Esophagus muscularis mucosa (tissue), 4 donors: ENCODE measurements at places on chromosomes 2 and 18. TPM values are rescaled to one million over a fixed set of nuclear protein-coding genes. Genes with fewer than 3 reads are reported as not detected.
A peak's percentile ranks its signal among the peaks of the same experiment; 100 is the strongest.

Gene SNTG2
- 3.3 TPM for total RNA-seq

Gene PNKD
- total RNA-seq = 40.3 TPM

Gene UGT1A6
- not detected for total RNA-seq

Gene C2orf80
- total RNA-seq = not detected

Gene AFF3
- 48.5 TPM for total RNA-seq

Gene ATP6V1B1
- total RNA-seq = 1.6 TPM

Gene DYSF
- total RNA-seq = 17.4 TPM

DNA sequence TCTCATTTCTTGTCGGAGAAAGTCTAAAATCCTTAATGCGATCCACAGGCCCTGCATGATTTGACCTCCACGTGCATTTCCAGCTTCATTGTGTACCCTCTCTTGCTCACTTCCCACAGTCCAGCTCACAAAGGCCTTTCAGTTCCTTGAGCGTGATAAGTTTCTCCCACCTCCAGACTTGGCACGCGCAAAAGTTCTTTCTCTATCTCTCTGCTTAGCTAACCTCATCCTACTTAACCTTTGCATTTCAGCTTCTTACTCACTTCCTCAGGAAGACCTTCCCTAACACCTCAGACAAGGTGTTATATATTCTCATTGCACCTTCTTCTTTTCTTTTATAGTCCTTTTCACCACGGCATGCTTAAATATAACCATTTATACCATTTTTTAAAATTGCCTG is 124.8 kb upstream of the XPO1 start:
- no peak for DNase-seq

GRCh38 chr2:74128206-74128605 is 19.5 kb downstream of the BOLA3 start:
- no peak for DNase-seq

GRCh38 chr2:215722986-215723630 is 287.2 kb upstream of the FN1 start:
- DNase-seq = no peak

DNA sequence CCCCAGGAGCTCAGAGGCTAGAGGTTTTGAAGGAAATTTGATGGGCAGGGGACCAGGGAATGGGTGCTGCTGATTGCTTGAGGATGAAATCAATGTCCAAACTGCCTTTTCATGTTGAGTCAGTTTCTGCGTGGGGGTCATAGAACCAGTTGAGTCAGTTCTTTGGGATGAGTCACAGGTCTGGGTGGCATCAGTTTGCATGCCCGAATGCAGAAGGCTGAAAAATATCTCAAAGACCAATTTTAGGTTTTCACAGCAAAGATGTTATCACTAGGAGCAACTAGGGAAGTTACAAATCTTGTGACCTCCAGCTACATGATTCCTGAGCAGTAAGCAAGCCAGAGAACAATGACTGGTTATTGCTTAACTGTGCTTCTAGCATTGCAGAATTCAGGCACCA is 1135.1 kb upstream of the CRIM1 start:
- DNase-seq = no peak

GRCh38 chr2:69580486-69580885 is 63.1 kb downstream of the AAK1 start:
- no peak for DNase-seq

DNA sequence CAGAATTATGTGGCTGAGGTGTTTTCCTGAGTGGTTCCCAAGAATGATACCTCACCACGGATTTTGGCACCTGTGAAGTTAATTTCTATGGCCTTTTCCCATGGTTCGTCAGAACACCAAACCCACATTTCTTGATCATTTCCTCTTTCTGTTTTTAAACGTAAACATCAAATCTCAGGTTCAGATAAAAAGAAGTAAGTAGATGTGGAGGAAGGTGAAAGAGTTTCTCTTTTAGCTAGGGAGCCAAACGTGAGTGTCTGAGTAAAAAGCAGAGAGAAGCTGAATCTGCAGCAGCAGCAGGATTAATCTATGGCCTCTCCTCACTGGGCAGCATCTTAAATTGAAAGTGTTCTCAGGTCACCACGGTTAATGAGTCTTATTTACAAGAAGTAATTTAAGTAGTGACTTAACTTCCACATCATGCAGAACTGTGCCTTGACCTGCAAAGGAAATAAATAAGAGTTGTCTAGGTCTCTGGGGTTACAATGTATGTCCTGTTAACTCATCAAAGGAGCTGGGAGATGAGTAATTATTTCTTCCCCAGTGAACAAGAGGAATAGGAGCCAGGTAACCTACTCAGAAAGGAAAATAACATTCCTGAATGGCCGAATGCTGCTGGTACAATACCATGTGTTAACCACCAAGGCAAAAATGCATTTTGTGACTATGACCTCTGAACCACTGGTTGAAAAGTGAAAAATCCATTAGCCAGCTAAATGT is 139.6 kb upstream of the NETO1 start:
- DNase-seq = no peak

GRCh38 chr2:136582628-136583205 is 182.6 kb upstream of the THSD7B start:
- no peak for DNase-seq

DNA sequence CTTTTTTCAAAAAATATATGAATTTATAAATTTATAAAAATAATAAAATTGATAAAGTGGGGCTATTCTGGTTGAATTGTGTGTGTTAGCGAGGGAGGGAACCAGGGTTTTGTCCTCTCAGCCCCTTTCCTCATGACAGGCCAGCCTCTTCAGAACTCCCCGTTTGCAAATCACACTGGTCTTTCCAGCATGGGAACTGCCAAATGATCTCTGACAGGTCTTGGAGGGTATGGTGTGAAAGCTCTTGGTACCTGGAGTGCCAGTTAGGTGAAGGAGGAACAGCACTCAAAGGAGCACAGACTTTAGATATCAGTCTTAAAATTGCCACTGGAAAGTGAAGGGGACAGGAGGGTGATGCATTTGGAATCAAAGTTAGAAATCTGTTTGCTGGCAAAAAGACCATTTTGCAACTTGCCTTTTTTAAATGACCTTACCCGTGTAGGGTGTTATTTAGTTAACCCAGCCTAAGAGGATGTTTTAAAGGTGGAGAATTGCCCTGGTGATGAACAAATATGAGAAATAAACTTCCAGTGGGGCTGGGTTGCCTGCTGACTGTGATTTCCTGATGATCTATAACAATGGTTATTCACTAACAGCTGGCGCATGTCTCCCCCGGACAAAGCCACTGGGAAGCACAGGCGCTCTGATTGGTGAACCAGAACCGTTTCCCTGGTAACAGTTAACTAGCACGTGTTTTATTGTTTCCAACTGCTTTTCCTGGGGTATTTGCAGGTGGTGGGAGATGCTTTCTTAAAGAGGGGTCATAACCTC is 85.3 kb upstream of the EFEMP1 start:
- DNase-seq = no peak

DNA sequence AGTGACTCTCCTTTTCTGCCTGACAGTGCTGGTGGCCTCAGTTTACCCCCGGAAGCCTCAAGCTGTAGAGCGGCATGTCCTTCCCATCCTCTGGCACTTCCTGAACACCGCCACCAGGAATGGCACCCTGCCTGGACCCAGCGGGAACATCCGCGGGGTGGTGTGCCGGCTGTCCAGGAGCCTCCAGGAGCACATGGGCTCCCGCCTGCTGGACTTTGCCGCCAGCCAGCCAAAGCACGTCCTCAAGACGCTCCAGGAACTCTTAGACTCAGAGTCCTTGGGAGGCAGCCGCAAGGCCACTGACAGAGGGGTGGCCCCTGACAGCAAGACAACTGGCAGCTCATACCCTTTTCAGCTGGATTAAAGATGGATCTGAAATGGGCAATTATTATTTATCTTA is 22.6 kb downstream of the PCARE start:
- DNase-seq = no peak

- no peak for DNase-seq
These were observed 128.5 kb downstream of the METTL4 start for GRCh38 chr18:2442726-2443275.

- no peak for DNase-seq
These were observed 246.9 kb downstream of the LNPK start for GRCh38 chr2:175755169-175755568.

DNA sequence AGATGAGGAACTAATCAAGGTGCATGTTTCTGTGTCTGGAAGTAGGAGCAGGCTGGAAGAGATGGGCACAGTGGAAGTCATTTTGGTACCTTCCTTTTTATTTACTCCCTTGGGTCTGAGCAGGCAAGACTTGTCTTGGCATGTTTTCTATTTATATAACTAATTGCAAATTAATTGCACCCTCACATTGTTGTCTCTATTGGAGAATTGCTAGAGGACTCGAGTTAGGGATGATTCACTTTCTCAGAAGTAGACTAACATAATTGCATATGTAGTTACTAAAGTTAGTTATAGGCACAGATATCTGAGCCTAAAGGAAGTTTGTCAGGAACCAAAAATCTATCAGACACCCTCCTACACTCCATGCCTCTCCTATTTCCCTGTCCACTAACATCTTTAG is 92.8 kb upstream of the NRP2 start:
- no peak for DNase-seq

GRCh38 chr2:237164474-237165042 is 78.9 kb downstream of the COPS8 start:
- peak; percentile 68 for DNase-seq

DNA sequence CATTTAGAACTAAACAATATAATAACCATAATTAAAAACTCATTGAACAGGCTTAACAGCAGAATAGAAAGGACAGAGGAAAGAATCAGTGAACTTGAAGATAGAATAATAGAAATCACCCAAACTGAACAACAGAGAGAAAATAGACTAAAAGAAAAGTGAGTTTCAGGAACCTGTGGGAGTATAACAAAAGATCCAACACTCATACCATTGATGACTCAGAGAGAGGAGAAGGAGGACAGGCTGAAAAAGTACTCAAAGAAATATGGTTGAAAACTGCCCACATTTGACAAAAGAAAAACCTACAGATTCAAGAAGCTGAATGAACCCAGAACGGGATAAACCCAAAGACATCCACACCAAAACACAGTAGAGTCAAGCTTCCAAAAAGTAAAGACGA is 54.2 kb upstream of the FMNL2 start:
- no peak for DNase-seq
